ENCODE measurements at places on chromosomes 5 and 9. TPM values are rescaled to one million over a fixed set of nuclear protein-coding genes. Genes with fewer than 3 reads are reported as not detected.

- no peak for DNase-seq
These were observed 171.3 kb upstream of the GAS1 start for GRCh38 chr9:87118594-87118993.

The SLC1A3 gene
- 1.3 TPM for total RNA-seq

DNA sequence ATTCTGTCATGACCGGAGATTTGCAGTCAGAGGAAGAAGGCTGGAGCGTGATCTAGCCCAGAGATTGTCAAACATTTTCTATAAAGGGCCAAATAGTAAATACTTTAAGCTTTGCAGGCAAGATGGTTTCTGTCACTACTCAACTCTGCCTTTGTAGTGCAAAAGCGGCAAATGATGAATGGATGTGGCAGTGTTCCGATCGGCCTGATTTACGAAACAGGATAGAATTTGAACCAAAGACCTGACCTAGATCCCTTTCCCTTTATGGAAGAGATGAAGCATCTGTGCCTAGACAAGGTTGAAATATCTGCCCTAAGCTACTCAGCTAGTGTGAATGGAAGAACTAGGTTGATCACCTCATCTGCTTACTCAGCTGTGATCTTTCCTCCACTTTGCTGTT is 209.5 kb downstream of the YTHDC2 start:
- DNase-seq, result no peak

DNA sequence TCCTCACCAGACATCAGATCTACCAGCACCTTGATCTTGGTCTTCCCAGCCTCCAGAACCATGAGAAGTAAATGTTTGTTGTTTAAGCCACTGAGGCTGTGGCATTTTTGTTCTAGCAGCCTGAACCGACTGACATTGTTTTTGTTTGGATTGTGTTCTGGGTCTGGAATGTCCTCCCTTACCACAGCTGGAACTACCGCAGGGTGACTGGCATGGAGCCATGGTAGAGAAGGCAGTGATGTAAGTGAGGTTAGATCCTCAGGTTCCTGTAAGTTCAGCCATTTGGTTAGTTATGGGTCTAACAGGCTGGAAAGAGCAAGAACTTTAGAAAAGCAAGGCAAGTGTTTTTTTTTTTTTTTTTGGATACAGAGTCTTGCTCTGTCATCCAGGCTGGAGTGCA is 209.3 kb downstream of the DAB2IP start:
- peak; percentile 90 for DNase-seq

- DNase-seq, result no peak
These were observed 356.3 kb downstream of the CSNK1G3 start for GRCh38 chr5:123868267-123868666.

- DNase-seq, result no peak
These were observed 241.4 kb downstream of the FSTL4 start for GRCh38 chr5:133370904-133371303.

GRCh38 chr5:9314558-9314957 is 231.3 kb downstream of the SEMA5A start:
- DNase-seq, result no peak

DNA sequence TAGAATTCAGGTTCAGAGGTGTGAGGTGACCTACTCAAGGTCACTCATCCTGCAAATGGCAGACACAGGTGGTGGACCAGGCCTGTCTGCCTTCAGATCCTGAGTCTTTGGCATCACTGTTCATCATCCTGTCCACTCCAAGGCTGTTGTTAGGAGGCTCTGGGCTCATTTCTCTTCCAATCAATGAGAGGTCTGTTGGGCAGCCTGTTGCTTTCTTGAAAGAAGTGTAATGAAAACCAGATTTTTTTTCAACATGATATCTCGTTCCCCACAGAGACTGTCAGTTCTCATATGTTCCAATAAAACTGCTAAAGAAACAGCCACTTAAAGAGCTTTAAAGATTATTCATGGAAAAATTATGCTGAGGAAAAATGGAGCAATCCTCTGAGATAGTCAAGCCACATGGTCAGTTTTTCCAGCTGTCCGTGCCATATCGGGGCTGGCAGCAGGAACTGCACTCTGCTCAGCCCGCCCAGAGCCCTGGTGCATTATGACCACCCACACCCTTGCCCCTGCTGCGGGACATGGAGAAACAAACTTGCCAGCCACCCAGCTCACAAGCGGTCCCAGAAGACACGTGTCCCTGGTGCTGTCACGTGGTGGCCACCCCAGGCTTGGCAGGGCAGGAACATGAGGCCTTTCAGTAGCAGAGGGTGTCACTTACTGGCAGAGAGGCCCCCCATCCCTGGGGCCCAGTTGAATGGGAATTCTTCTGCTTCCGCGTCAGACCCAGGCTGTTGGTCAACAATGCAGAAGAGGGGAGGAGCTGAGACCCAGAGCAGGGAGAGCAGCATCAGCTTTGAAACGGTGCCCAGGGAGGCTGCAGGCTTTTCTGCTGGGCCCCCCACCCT is 63.7 kb upstream of the ANGPTL2 start:
- peak; percentile 84 for DNase-seq

- DNase-seq, result no peak
These were observed 10.8 kb downstream of the CDC37L1 start for GRCh38 chr9:4690144-4690543.

DNA sequence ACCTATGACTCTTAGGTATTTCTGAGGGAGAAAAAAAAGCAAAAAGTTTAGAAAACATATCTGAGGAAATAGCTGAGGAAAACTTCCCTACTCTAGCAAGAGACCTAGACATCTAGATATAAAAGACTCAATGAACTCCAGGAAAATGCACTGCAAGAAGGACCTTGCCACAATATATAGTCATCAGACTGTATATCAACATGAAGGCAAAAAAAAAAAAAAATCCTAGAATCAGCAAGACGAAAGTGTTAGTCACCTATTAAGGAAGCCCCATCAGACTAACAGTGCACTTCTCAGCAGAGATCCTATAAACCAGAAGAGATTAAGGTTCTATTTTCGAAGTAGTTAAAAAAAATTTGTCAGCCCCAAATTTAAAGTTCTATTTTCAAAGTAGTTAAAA is 166.2 kb downstream of the TMEM38B start:
- DNase-seq, result no peak

DNA sequence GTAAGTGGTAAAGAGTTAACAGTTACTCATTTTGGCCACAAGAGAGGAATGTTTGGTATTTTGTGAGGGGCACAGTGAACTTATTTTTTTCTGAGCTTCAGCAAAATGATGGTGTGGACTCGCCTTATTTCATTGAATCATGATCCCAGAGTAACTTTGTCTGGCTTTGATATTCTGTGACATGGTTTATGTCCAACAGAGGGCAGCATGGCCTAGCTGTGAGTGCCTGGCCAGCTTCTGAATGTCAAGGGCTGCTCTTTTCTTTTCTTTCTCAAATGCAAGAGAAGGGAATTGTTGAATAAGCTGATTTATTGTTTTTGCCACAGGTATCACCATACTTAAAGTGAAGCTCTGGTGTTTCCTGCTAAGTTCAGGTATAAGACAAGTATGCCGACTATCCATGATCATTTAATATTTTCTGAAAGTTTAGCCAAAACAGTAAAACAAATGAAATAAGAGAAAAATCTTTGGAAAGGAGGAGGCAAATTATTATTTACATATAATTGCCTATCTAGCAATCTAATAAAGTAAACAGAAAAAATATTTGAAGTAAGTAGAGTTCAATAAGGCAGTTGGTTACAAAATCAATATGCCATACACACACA is 31.7 kb downstream of the MRPL22 start:
- peak; percentile 53 for DNase-seq

Data from IMR-90 (cell line).